ENCODE measurements at places on chromosomes 2 and 18.

GRCh38 chr2:86468162-86469033 is 27.2 kb downstream of the KDM3A start:
- DNase-seq, result no peak

DNA sequence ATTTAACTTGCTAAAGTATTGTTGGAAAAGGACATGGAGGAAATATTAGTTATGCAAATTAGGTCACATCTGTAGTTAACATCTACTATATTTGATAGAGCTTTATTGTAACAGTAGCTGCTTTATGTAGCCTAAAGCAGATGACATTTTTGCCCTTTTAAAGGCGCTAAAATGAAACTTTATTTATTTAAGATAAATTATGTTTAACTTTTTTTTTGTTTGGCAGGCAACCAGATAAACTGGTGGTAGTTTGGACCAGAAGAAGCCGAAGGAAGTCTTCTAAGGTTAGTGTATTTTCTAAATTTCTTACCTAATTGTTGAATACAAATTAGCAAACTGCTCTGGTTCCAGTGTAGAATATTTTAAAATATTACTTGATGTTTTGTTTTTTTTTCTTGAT is 41.7 kb downstream of the EHBP1 start:
- no peak for DNase-seq

GRCh38 chr2:121803503-121803902 is 48.1 kb downstream of the TSN start:
- DNase-seq, result no peak

DNA sequence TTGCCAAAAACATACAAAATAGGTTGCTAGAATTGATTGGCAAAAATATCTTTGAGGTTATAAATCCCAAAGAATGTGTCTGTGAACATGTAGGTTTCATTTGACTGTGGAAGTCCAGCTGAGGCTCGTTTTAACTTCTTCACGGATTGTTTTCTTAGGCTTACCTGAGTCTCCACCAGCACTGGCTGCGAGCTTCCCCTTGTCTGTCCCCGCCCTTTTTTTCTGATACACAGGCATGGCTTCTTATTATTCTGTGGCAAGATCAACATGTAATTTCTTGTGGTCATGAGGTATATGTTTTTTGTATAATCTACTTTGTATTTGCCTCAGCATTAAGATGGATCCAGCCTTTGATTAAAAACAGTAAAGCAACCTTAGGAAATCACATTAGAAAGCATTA is 7.2 kb upstream of the SLC40A1 start:
- DNase-seq, result no peak

DNA sequence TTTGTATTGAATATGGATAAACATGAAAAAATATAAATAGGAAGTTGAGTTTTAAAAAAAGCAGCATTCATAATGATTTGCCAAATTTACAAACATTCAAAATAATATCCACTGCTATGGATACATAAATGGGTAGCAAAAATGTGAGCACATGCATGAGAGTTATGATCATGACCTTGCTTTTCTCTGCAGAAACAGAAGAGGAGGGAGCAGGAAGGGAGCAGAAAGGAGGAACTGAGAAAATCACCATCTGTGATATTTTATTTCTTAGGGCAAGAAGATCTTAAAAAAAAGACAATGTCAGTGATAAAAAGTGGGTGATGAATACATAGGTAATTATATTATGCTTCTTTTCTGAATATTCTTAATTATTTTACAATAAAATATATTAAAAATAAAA is 17.7 kb upstream of the CCDC93 start:
- no peak for DNase-seq

DNA sequence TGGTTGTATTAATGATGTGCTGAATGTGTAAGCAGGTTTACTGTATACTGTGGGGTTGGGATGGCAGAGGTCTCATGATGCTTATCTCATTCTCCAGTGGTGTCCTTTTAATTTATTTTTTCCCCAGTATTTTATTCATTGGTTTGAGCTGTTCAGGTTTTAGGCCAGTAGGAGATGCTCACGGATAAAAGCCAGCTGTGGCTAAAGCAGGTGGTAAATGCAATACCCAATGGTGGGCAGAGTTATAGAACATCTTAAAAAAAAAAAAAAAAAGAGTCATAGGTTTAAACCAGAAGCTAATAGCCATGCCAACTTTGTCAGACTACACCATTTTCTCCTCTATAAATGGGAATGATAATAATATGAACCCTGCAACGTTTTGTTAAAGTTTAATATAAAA is 57.8 kb upstream of the NEUROD1 start:
- no peak for DNase-seq

DNA sequence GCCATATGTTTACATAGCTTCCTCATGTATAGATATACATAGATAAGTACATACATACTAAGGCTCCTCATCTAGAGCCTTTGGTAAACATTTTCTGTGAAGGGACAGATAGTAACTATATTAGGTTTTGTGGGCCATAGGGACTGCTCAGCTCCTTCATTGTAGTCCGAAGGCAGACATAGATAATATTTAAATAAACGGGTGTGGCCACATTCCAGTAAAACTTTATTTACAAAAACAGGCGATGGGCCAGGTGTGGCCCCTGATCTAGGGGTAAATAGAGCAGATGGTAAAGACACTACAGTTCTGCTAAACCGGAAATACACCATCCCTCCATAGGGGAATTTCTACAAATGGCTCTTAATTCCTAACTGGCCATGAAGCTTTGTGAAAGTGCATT is 7.3 kb downstream of the COQ10B start:
- DNase-seq, result no peak

DNA sequence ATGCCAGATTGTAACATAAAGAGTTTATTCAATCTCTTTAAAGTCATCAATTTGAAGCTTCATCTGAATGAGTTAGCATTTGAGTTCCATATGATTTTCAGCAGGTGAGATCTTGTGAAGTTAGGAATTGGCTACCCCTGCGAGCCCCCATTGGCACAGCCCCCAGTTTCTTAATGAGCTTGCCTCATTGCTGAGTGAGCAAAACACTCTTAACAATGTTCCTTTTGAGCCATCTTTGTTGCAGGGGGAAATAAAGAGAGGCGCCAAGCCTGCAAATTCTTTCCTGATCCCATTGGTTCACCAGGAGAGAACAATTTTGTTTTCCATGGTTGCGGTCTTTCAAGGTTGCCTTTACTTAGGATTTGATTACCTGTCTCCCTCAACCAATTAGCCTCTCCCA is 18.7 kb downstream of the DPP10 start:
- no peak for DNase-seq

DNA sequence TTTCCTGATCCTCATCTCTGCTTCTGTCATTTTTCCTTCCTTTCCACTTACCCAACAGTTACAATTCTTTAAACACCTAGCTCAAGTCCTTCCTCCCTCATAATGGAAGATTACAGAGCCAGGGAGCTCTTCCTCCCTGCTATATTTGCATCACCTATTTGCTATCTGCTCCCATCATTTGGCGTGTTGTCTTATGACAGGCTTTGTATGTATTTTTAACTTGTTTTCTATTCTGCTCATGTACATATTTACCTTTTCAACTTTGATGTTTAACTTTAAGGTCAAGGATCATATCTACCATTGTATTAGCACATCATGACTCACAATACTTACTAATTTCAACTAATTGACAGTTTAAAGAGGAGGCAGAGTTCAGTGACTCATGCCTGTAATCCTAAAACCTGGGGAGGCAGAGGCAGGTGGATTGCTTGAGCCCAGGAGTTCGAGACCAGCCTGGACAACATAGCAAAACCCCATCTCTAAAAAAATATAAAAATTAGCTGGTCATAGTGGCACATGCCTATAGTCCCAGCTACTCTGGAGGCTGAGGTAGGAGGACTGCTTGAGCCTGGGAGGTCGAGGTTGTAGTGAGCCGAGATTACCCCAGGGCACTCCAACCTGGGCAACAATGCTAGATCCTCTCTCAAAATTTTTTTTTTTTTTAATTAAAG is 308.0 kb upstream of the STON1 start:
- no peak for DNase-seq

DNA sequence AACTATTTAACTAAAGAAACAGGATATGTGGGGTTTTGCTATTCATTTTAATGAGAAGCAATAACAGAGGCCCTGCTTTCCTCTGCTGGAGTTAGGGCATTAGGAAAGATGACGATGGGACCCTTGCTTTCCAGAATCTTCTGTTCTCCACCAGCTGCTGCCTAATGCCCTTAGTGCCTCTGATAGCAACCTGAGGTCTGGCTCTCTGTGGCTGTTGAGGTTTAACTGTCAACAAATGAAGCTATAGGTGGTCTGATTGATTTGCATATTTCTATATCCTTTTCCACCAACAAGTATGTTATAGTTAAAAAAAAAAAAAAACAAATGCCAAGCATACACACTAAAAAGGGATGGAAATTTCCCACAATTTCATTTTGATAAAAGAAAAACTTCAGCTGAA is 115.1 kb upstream of the NCK2 start:
- no peak for DNase-seq

- no peak for DNase-seq
These were observed 1.7 kb upstream of the SERPINB7 start for GRCh38 chr18:63773551-63773950.

GRCh38 chr2:151271824-151272223 is 10.2 kb upstream of the RBM43 start:
- no peak for DNase-seq

DNA sequence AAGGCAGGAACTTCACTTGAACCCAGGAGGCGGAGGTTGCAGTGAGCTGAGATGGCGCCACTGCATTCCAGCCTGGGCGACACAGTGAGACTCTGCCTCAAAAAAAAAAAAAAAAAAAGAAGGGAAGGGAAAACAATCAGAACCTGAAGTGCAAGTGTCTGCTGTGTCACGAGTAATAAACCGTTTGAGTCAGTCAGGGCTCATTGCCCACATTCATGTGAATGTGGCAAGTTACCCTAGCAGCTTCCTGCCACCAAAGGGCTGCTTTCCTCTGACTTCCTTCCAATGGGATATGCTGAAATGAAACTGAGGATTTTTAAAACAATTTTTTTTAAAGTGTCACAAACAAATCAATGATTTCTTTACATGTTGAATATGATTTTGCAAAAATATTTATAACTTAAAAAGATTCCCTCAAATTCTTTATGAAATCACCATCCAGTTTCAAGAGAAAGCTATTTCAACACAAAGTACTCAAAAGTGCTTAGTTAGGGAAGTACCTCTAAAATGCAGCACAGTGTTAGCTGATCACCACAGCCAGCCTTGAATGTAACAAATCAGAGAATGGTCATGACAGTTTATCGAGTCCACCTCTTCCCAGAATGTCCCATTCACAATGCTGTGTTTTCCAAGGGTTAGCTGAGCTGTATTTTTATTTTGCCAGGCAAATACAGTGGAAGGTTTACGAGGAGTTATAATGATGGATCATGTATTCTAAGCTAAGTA is 36.4 kb downstream of the WDSUB1 start:
- no peak for DNase-seq

DNA sequence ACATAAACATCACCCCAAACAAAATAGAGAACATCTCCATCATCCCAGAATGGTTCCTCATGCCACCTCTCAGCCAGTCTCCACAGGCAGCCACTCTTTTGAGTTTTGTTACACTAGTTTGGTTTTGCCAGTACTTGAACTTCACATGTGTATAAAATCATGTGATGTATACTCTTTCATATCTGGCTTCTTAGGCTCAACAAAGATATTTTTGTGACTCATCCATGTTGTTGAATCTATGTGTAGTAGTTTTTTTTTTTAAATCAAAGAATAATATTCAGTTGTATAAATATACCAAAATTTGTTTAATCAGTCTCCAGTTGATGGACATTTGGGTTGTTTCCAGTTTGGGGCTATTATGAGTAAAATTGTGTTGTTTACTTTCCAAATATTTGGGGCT is 75.9 kb downstream of the PMS1 start:
- DNase-seq, result no peak

DNA sequence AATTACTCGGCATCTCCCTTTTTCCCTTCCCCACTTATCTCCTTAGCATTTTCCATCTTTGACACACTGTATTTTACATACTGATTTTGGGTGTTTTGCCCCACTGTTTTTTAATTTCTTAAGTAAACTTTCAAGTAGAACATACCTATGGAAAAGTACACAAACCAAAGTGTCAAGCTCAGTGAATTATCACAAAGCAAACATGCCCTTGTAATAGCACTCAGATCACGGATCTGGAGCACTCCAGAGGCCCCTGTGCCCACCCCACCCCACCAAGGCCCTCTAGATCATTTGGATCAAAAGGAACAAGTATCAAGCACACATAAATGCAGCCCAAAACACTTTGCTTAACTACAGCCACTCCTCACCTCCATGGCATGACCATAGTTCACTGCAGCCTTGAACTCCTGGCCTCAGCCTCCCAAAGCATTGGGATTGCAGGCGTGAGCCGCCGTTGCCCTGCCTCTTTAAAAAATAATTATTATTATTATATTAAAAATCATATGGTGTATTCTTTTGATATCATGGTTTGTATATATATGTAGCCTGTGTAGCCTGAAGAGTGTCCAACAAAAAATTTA is 38.1 kb downstream of the FER1L5 start:
- no peak for DNase-seq

DNA sequence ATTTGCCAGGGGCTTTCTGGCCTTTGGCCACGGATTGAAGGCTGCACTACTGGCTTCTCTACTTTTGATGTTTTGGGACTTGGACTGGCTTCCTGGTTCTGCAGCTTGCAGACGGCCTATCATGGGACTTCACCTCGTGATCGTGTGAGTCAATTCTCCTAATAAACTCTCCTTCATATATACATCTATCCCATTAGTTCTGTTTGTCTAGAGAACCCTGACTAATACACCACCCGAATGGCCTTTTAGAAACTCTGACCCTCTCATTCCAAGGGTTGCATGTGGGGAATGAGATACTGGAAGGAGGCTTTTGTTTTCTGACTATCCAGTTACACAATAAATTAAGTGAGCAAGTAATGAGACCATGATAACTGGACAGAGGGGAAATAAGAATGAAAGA is 430.7 kb downstream of the CDH2 start:
- no peak for DNase-seq

- no peak for DNase-seq
These were observed 5.3 kb upstream of the PXDN start for GRCh38 chr2:1749489-1750119.

DNA sequence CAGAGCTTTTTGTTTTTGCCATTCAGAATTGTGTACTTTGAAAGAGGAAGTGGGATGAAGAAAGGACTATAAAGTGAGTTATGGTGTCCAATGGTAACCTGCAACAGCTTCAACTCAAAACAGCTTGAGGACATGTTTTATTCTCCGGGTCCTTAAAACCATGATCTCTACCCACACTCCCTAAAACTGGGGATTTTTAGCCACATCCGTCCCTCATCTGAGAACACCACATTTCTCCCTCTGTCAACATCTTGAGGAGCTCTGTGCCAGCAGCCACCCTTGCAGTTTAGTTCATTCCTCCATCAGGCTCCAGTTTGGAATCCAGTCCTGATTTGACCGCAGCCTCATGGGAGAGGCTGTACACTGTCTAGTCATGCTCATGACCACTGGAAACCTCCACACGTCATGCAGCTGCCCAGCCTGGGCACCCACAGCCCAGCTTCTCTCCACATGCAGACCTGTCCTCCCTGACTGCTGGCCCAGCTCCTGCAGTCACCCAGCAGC is 62.6 kb downstream of the C18orf63 start:
- DNase-seq, result no peak

GRCh38 chr2:21453723-21454450 is 330.1 kb downstream of the TDRD15 start:
- DNase-seq, result no peak

- no peak for DNase-seq
These were observed 16.8 kb upstream of the ANKRD53 start for GRCh38 chr2:70961648-70961994.

GRCh38 chr18:57018845-57019244 is 128.0 kb upstream of the BOD1L2 start:
- DNase-seq, result no peak

GRCh38 chr18:8623549-8624106 is 14.4 kb downstream of the RAB12 start:
- no peak for DNase-seq

GRCh38 chr2:73985308-73986084 is 786 bp downstream of the TET3 start:
- peak; percentile 25 for DNase-seq

Data from neural crest cell (in vitro differentiated cells).